Osteoblast (primary cell): ENCODE measurements at places on chromosomes 11 and 22. TPM values are rescaled to one million over a fixed set of nuclear protein-coding genes. Genes with fewer than 3 reads are reported as not detected.
A peak's percentile ranks its signal among the peaks of the same experiment; 100 is the strongest.

DNAJB13 gene
- not detected in 2 replicates for total RNA-seq

RASGRP2 gene
- total RNA-seq: 0.29 TPM in 1 of 2 replicates, not detected in the other

OR4A16 gene
- not detected in 2 replicates for total RNA-seq

GP1BB gene
- 0.88 and 1.8 TPM in 2 replicates for total RNA-seq

PLAAT2 gene
- not detected in 2 replicates for total RNA-seq

PICK1 gene
- 14.4 and 15.6 TPM in 2 replicates for total RNA-seq

RTN3 gene
- total RNA-seq: 101 and 108 TPM in 2 replicates

PANX2 gene
- under 0.01 and 0.29 TPM in 2 replicates for total RNA-seq

POTEH gene
- total RNA-seq: under 0.01 TPM in 2 replicates

ARHGAP8 gene
- total RNA-seq: 0.29 and 0.36 TPM in 2 replicates

OR52B2 gene
- total RNA-seq: not detected in 2 replicates

A4GALT gene
- 19.9 and 24.2 TPM in 2 replicates for total RNA-seq

- H3K4me3 ChIP-seq: peak overlapping the region; percentile 97
- peaks cover 43% of the 10 kb centered on the region for H3K4me1 ChIP-seq
- DNase-seq: peak; percentile 95
- no peaks in the 10 kb centered on the region for H3K27me3 ChIP-seq
- H3K36me3 ChIP-seq: peaks cover 50% of the 10 kb centered on the region
- peak overlapping the region; percentile 98 for H3K27ac ChIP-seq
Measured at GRCh38 chr22:39518996-39519680, 1.2 kb upstream of the ATF4 start.

GRCh38 chr11:128714881-128715280 is 21.0 kb downstream of the FLI1 start:
- peak overlapping the region; percentile 97 for H3K27ac ChIP-seq
- peak; percentile 66 for DNase-seq
- H3K27me3 ChIP-seq: no peaks in the 10 kb centered on the region
- no peak overlapping the region for H3K4me3 ChIP-seq
- H3K36me3 ChIP-seq: peaks cover 9% of the 10 kb centered on the region

GRCh38 chr22:23970201-23970641 is 3.5 kb downstream of the DDTL start:
- H3K27ac ChIP-seq: no peak overlapping the region
- no peak overlapping the region for H3K4me3 ChIP-seq
- peak; percentile 53 for DNase-seq
- H3K4me1 ChIP-seq: no peaks in the 10 kb centered on the region
- no peaks in the 10 kb centered on the region for H3K27me3 ChIP-seq

DNA sequence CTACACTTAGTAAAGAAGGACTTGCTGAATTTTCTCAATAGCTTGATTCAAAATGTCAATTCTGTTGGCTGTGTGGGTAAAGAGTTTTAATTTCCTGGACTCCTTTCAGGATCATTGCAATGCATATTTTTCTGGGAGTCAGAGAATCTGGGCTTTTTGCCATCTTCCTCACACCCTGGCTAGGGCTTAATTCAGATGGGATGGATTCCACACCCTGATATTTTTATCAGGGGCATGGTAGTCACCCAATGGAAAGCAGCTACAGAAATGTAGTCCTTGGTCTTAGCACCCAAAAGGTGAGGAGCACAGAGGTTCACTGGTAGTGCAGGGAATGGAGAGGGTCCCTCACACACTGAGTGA is 79.3 kb downstream of the SGSM3 start:
- H3K4me1 ChIP-seq: peaks cover 23% of the 10 kb centered on the region
- peak overlapping the region; percentile 79 for H3K27ac ChIP-seq
- peak; percentile 87 for DNase-seq
- H3K36me3 ChIP-seq: no peaks in the 10 kb centered on the region
- H3K4me3 ChIP-seq: no peak overlapping the region
- no peaks in the 10 kb centered on the region for H3K27me3 ChIP-seq

- H3K27me3 ChIP-seq: peaks cover 32% of the 10 kb centered on the region
- peak overlapping the region; percentile 58 for H3K4me3 ChIP-seq
- H3K36me3 ChIP-seq: no peaks in the 10 kb centered on the region
- peaks cover 2% of the 10 kb centered on the region for H3K4me1 ChIP-seq
Measured at GRCh38 chr11:120985718-120986569, 38.0 kb upstream of the TBCEL start.

DNA sequence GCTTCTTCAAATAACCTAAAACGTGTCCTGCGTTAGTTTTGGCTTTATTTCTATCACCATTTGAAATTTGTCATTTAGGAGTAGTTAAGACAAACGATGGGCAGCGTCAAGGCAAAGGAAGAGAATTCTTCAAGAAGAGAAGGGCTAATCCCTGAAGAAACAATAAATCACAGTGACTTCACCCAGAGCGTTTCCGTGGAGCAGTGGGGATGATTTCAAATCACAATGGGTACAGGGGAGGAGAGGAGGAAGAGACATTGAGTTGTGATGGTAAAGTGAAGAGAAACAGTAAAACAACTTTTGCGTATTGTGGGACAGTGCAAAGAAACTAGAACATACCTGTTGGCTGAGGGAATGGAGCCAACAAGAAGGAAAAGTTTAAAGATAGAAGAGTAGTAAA is 9.7 kb downstream of the PDGFD start:
- H3K36me3 ChIP-seq: no peaks in the 10 kb centered on the region
- no peaks in the 10 kb centered on the region for H3K4me1 ChIP-seq
- no peak for DNase-seq
- no peak overlapping the region for H3K4me3 ChIP-seq
- no peak overlapping the region for H3K27ac ChIP-seq
- no peaks in the 10 kb centered on the region for H3K27me3 ChIP-seq

DNA sequence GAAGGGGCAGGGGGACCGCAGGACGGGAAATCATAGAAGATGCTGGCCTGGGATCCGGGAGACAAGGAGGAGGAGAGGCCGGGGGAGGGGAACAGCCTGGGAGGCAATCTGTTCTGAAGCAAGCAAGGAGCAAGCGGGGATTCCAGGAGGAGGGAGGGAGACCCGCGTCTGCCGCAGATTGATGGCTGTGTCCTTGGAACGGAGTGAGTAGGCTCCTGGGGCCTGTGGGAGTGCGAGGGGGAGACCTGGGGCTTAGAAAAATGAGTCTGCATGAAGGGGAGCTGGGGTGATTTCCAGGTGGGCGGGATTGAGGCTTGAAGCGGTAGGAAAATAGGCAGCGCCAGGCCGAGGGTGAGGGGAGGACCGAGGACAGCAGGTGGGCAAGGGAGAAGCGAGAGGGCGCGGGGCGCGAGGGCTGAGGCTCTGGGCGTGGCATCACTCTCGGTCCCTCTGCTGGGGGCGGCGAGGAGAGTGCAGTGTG is 1.6 kb upstream of the LRRC55 start:
- no peaks in the 10 kb centered on the region for H3K36me3 ChIP-seq
- H3K27ac ChIP-seq: no peak overlapping the region
- H3K27me3 ChIP-seq: peaks cover 20% of the 10 kb centered on the region

DNA sequence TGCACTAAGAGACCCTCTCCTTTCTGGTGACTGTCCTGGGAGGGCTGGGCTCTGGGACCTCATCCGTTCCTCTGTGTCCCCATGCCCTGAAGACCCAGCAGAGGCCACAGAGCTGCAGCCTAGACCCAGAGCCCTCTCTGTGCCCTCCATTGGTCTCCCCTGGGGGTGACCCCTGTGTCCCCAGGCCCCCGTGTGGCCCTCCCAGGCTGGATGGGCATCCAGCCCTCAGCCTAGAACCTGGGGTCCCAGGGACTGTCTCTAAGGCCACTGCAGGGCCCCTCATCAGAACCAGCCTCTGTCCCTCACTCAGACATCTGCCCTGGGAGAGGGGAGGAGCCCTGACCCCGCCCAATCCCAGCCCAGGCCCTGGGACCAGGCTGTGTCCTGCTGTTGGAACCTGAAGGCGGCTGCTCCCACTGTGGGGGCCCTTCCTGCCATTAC is 5.7 kb downstream of the IGLL1 start:
- no peak overlapping the region for H3K4me3 ChIP-seq
- H3K27me3 ChIP-seq: peaks cover 2% of the 10 kb centered on the region
- no peak overlapping the region for H3K27ac ChIP-seq
- H3K4me1 ChIP-seq: no peaks in the 10 kb centered on the region
- DNase-seq: no peak

DNA sequence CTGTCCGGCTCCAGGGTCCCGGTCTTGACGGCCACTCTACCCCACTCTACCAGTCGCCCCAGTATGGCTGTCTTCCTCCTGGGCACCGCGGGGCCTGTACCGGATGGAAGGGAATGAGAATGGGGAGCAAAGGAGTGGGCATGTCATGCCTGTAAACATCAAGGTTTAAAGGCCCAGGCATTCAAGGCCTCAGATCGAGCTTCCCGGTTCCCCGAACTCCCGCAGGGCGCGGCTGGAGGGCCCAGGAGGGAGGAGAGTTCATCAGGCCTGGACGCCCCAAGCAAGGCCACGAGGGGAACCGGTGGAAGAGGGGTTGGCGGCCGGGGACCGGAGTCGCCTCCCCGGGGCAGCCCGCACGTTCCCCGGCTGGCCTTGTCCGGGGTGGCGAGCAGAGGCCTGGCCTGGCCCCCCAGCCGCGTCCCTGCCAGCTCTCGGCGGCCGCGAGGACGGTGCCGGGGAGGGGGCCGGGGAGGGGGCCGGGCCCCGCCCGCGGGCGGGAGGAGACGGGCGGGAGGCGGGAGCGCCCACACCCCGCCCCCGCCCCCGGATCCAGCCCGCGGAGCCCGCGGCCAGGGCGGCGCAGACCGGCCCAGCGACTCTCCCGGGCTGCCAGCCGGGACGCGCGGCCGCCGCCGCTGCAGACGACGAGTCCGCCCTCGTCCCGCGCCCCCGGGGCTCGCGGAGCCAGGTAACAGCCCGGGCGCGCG is at the start of gene CDC42EP1:
TSS of gene CDC42EP1 (plus strand) at position 580 of the 707 bp plus-strand sequence. CDS start 5,870 bp downstream, outside the sequence.
- peaks cover 5% of the 10 kb centered on the region for H3K36me3 ChIP-seq
- DNase-seq: peak; percentile 95
- H3K4me3 ChIP-seq: peak within 1 kb of the TSS; percentile 95
- H3K27ac ChIP-seq: peak within 1 kb of the TSS; percentile 76

DNA sequence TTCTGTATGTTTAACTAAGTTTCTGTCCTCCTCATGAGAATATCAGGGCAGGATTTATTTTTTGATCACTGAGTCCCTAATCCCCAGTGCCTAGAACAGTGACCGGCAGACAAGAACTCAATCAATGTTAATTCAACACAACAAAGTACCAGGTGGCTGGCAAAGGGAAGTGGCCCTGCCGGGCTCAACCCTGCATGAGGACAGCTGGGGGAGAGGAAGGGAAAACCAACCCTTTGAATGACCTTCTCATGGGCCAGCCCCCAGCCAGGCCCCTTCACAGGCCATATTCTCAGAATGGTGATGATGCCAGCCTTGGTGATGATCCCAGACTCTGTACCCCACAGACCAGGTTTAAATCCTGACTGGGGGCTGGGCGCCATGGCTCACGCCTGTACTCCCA is 1.4 kb upstream of the MFNG start:
- peaks cover 8% of the 10 kb centered on the region for H3K36me3 ChIP-seq
- peaks cover 10% of the 10 kb centered on the region for H3K4me1 ChIP-seq
- H3K27ac ChIP-seq: no peak overlapping the region
- DNase-seq: no peak

- DNase-seq: peak; percentile 93
- no peaks in the 10 kb centered on the region for H3K27me3 ChIP-seq
- peaks cover 11% of the 10 kb centered on the region for H3K4me1 ChIP-seq
- H3K4me3 ChIP-seq: no peak overlapping the region
- peaks cover 74% of the 10 kb centered on the region for H3K36me3 ChIP-seq
Measured at GRCh38 chr22:29520851-29521250, 32.7 kb downstream of the THOC5 start.

GRCh38 chr22:40557972-40558371 is 78.5 kb downstream of the MRTFA start:
- H3K4me3 ChIP-seq: no peak overlapping the region
- peaks cover 2% of the 10 kb centered on the region for H3K36me3 ChIP-seq
- H3K4me1 ChIP-seq: peaks cover 8% of the 10 kb centered on the region
- DNase-seq: no peak
- no peak overlapping the region for H3K27ac ChIP-seq

GRCh38 chr11:130103296-130103814 is 33.7 kb downstream of the APLP2 start:
- H3K27ac ChIP-seq: no peak overlapping the region
- no peak overlapping the region for H3K4me3 ChIP-seq
- DNase-seq: peak; percentile 96
- H3K36me3 ChIP-seq: no peaks in the 10 kb centered on the region

- H3K27ac ChIP-seq: no peak overlapping the region
- no peaks in the 10 kb centered on the region for H3K4me1 ChIP-seq
- DNase-seq: no peak
- no peaks in the 10 kb centered on the region for H3K27me3 ChIP-seq
- no peaks in the 10 kb centered on the region for H3K36me3 ChIP-seq
Measured at GRCh38 chr11:109902764-109903433, 190.3 kb upstream of the ZC3H12C start.

DNA sequence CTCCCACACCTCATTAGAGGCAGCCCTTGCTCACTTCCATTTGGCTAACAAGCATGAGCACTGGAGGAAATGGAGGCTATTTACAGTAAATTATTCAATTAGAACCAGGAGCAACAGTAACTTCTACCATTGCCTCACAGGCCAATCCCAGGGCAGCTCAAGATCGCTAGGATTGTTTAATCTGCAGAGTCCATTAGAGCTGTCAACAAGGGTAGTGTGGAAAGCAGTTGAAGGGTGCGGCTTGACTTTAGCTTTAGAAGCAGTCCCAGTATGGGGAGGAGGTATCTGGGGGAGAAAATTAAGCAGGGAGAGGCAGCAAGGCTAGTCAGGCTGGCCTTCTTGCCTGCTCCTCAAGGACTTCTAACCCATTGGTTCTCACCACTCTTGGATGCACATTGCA is 38.3 kb upstream of the CYP2R1 start:
- H3K4me3 ChIP-seq: no peak overlapping the region
- peaks cover 4% of the 10 kb centered on the region for H3K27me3 ChIP-seq
- no peaks in the 10 kb centered on the region for H3K4me1 ChIP-seq
- H3K27ac ChIP-seq: no peak overlapping the region

DNA sequence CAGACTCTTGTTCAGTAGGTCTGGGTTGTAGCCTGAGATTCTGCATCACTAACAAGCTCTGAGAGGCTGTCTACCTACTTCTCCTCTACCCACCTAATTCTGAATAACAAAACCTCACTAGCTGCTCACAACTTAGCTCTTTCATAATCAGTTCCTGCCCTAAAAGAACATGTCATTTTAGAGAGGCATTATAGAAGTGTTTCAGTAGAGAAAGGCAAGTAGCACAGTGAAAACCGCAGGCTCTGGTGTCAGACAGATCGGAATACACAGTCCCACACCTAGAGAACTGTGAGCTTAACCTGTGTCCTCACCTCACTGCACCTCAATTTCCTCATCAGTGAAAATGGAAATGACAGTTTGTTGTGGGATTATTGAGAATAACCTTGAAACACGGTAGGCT is 1337.6 kb upstream of the TENM4 start:
- no peak for DNase-seq
- no peaks in the 10 kb centered on the region for H3K27me3 ChIP-seq
- no peak overlapping the region for H3K27ac ChIP-seq
- no peaks in the 10 kb centered on the region for H3K4me1 ChIP-seq

DNA sequence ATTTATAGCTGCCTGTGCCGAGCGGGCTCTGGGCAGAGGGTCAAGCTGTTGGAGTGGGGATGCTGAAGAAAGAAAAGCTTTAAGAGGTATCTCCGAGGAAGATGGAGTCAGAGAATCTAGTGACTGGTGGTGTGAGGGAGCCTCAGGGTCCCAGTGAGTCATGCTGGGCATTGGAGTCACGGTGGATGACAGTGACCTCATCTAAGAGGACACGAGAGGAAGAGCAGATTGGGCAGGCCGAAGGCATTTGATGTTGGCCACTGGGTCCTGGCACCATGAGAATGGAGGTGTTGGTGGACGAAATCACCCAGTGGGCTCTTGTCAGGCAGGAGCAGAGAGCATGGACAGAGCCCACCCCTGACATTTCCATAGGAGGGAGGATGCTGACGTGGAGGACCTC is 68.4 kb downstream of the TBC1D22A start:
- H3K27ac ChIP-seq: peak overlapping the region; percentile 83
- H3K4me1 ChIP-seq: peaks cover 28% of the 10 kb centered on the region
- H3K27me3 ChIP-seq: no peaks in the 10 kb centered on the region
- no peak for DNase-seq
- H3K36me3 ChIP-seq: no peaks in the 10 kb centered on the region

- H3K4me1 ChIP-seq: no peaks in the 10 kb centered on the region
- H3K4me3 ChIP-seq: no peak overlapping the region
- H3K27me3 ChIP-seq: no peaks in the 10 kb centered on the region
- peak; percentile 57 for DNase-seq
- no peak overlapping the region for H3K27ac ChIP-seq
Measured at GRCh38 chr22:48353116-48353947, 1474.3 kb downstream of the BRD1 start.
